Globus pallidus (tissue), 1 donor: ENCODE measurements at places on chromosomes 12 and 14.
A peak's percentile ranks its signal among the peaks of the same experiment; 100 is the strongest.

GRCh38 chr12:120833849-120834248 lies 70.3 kb downstream of the SPPL3 start:
- no peak for DNase-seq

- DNase-seq: no peak
Observed at GRCh38 chr12:119885549-119885948, 8.4 kb upstream of the CIT start.

GRCh38 chr14:68958553-68958952 lies 20.5 kb downstream of the ACTN1 start:
- no peak for DNase-seq

- no peak for DNase-seq
Observed at GRCh38 chr12:92560713-92561542, 141.9 kb upstream of the PLEKHG7 start.

- DNase-seq: no peak
Observed at GRCh38 chr12:6507102-6507998, 13.4 kb downstream of the NCAPD2 start.

DNA sequence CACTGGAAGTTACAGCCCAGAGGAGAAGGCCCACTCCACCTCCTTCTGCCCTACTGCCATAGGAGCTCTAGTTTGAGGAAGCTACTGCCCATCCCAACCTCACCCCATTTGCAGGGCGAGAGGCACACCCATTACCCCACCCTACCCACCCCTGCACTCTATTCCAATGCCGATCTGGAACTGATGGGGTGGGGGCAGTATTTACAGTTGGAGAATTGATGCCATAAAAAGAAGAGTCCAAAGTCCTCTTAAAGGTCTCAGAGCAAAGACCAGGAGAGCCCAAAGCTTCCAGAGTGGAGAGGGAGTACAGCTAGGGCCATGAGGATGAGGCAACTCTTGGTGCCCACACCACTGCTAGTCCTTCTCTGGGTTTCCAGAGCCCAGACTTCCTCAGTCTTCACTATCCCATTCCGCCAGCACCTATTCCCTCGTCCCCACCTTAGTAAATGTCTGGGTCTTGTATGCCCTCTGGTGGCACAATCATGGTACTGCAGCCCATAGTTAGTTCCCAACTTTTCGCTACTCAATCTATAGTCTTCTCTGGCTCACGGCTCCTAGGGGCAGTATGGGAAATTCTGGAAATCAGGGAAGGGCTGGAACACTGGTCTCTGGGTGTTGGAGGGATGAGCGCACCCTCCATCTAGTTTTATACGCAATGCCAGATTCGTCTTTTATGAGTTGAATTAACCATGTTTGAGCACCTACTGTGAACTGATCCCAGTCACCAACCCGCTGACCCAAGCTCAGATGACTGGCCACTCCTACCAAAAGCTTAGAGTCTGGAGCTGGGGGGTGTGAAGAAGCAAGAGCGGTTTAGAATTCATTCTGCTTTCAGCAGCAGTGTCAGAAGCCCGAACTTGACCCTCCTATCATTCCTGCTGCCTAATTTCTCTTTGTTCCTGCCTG lies 6.9 kb upstream of the ADCY6 start:
- DNase-seq: peak; percentile 68

- peak; percentile 37 for DNase-seq
Observed at GRCh38 chr12:118237052-118237665, 101.2 kb downstream of the PEBP1 start.

- no peak for DNase-seq
Observed at GRCh38 chr14:81562818-81563217, 29.2 kb upstream of the SEL1L start.

- no peak for DNase-seq
Observed at GRCh38 chr14:60094306-60094897, 2.7 kb downstream of the PCNX4 start.

DNA sequence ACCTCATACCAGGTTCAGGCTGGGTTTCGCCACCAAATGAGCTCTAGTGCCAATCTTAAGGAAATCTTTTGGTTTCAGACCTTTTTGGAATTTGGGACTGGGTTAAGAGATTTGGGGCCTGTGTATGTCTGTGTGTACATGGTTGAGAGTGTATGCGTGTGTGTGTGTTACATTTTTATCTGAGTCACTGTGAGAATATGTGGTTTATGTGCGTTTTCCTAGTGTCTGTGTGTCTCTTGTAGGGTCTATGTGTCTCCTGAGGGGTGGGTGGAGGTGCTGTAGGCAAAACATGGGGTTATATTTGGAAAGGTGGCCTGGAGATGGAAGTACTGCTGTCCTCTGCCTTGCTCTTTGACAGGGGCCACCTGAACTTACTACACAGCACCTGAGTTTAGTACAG lies 17.9 kb downstream of the C12orf43 start:
- no peak for DNase-seq

DNA sequence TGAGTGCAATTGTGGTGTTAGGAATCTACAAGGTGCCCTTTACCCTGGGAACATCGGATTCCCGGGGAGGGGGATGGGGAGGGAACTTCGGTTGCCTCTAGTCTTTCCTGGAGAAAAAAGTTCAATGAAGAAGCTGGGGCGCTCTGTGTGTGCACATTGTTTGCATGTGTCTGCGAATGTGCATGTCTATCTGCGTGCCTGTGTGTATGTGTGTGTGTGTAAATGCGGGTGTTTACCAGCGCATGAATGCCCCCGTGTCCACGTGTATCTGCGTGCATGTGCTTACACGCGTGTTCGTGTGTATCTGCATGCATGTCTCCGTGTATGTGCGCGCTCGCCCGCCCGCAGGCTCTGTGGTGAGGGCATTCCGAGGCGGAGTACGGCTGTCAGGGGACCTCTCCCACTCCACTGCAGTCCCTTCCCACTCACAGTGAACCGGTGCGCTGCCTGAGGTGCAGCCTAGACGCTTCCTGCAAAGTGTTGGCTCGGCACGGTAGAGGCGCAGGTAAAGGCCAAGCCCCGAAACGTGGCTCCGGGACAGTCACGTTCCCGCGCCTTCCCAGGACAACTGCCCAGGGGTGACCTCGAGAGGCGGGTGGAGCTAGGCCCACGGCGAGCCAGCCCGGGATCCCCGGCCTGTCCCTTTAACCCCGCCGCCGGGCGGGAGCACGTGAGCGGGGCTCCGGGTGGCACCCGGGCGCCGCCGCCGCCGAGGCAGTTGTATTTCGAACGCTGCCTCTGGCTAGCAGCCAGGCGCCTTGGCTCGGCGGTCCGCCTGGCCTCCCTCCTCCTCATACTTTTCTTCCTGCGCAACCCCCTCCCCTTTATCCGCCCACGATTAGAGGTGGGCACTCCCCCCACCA lies 539 bp upstream of the HMGA2 start:
- DNase-seq: no peak

DNA sequence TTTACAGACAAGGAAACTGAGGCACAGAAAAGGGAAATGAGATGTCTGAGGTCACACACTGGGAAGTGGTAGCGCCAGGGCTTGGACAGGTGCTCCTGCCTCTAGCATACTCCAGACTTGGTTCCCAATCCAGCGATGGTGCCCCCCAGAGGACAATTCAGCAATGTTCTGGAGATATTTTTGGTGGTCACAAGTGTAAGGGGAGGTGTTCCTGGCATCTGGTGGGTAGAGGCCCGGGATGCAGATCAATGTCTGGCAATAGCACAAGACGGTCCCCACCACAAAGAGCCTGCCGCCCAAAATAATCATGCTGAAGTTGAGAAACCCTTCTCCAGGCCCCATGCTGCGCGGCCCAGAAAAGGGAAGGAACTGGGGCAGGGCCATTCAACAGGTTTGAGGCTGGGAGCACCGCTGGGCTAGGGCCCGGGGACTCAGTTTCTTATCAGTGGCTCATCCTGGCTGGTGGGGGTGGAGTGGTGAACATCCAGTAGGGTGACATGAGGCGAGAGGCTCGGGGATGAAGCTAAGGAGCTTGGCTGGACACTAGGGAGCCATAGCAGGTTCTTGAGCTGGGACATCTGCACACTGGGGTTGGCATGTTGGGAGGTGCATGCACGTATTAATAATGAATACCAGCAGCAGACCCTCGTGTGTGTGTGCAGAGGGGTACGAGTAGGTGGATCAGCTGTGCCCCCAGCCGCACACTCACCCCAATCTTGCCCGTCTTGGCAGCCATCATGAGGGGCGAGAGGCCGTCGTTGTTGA lies 35.1 kb downstream of the TRPV4 start:
- DNase-seq: no peak

- DNase-seq: no peak
Observed at GRCh38 chr12:89212339-89212771, 139.9 kb downstream of the DUSP6 start.

GRCh38 chr12:25713264-25713663 lies 160.2 kb upstream of the LMNTD1 start:
- no peak for DNase-seq

DNA sequence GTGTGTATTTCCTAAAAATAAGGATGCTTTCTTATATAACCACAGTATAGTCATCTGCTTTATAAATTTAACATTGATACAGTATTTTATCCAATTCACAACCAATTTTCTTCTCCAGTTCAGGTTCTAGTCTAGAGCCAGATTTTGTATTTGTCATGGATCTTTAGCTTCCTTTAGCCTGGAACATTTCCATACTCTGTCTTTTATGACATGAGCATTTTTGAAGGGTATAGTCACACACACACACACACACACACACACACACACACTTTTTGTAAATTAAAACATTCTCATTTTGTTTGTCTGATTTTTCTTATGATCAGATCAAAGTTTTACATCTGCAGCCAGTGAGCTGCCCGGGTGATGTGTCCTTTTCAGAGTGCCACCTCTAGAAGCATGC lies 25.4 kb downstream of the CGRRF1 start:
- DNase-seq: no peak

- DNase-seq: no peak
Observed at GRCh38 chr14:20456971-20457370, 1.9 kb downstream of the APEX1 start.

DNA sequence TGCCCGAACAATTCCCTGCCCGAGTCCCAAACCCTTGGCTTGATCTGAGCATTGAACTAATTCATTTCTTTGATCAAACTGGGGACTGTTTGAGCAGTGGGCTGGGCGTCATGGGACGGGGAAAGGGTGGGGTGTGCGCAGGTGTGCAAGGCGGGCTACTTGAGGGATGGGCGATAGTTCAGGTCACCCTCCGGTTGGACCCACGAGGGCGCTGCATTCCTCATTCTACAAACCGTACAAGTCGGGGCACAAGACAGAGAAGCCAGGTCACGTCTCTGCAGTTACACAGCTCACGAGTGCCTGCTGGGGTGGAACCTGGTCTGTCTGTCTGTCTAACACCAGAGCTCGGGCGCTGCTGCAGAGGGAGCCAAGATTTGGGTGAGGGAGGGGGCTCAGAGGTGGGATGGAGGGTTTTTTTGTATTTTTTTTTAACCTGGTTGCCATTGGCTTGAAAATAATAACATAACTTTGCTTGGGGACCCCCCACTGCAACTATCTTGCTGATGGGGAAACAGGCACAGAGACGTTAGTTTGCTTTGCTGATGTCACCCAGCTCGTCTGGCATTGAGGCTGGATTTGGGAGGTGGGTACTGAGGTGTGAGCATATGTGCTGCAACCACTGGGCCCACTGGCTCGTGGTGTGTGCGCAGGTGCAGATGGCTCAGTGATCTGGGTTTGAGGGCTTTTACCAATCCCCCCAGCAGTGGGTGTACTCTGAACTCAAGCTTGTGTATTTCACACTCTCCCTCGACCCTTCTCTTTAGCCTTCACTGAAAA lies 7.6 kb upstream of the RTL1 start:
- no peak for DNase-seq
